ENCODE measurements at places on chromosomes 13 and 19. TPM values are rescaled to one million over a fixed set of nuclear protein-coding genes. Genes with fewer than 3 reads are reported as not detected.

DNA sequence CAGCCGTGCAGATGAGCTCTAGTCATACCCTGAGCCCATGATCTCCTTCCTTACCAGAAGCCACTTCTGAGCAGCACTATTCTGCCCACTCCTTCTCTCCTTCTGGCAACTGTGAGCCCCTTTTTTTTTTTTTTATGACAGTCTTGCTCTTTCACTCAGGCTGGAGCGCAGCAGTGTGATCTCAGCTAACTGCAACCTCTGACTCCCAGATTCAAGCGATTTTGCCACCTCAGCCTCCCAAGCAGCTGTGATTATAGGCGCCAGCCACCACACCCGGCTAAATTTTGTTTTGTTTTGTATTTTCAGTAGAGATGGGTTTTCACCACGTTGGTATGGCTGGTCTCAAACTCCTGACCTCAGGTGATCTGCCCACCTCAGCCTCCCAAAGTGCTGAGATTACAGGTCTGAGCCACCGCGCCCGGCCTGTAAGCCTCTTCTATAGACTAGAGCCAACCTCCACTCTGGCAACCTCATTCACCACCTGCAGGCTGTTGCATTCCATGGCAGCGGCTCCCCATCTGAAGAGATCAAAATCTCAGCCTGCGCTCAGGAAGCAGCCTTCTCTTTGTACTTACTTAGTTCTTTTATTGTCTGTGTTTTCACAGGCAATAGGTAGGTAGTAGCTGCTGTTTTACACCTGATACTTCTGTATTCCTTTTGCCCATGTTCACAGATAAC, 34.8 kb upstream of the NDFIP2 start:
- ATAC-seq = no peak

Gene CBY2
- total RNA-seq = not detected

DNA sequence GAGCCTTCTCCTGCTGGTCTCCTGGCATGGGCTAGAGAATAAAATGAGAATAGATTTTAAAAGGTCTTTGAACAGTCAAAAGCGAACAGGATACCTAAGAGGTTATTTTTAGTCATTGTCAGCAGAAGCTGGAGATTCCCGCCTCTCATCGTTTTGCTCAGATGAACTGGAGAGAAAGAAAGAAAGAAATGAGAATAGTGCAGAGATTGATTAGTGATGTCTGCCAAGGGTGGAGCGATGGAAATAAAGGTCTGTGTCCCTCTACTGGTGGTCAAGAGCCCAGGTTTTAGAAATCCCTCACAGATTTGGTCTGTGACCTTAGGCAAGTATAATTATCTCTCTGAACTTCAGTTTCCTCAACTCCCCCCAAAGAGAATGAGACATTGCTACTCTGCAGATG, 5.3 kb downstream of the NCAN start:
- no peak for ATAC-seq

GRCh38 chr13:41823476-41823875, 137.4 kb downstream of the VWA8 start:
- ATAC-seq = no peak

DNA sequence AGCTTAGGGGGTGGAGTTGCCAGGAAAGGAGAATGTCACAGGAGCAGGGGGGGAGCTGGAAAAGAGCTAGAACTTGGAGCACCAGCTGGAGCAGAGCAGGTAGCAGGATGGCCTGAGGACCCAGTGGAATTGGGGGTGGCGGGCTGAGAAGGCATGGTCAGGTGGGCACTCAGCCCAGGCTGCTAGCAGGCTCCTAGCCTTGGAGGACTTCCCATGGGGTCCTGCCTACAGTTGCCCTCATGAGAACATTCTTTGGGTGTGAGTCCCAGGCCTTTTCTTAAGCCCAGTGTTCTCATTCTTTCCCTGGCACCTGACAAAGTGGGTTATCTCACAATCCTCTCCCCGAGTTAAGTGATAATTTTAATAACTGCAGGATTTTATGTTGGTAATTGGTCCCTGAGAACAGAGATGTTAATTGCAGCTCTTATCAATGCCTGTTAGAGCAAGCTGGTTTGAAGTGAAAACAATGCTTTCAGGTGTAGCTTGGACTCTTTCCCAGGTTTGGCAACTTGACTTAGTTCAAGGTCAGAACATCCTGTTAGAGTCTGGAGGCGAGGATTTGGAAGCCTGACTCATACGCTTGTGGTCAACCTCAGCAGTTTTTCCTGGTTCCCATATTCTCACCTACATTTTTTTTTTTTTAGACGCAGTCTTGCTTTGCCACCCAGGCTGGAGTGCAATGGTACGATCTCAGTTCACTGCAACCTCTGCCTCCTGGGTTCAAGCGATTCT, 18.1 kb upstream of the OLFM4 start:
- ATAC-seq = no peak

- no peak for ATAC-seq
Measured at GRCh38 chr13:40336228-40337221, 329.9 kb downstream of the FOXO1 start.

Gene CYP4F12
- 0.81 TPM for total RNA-seq

DNA sequence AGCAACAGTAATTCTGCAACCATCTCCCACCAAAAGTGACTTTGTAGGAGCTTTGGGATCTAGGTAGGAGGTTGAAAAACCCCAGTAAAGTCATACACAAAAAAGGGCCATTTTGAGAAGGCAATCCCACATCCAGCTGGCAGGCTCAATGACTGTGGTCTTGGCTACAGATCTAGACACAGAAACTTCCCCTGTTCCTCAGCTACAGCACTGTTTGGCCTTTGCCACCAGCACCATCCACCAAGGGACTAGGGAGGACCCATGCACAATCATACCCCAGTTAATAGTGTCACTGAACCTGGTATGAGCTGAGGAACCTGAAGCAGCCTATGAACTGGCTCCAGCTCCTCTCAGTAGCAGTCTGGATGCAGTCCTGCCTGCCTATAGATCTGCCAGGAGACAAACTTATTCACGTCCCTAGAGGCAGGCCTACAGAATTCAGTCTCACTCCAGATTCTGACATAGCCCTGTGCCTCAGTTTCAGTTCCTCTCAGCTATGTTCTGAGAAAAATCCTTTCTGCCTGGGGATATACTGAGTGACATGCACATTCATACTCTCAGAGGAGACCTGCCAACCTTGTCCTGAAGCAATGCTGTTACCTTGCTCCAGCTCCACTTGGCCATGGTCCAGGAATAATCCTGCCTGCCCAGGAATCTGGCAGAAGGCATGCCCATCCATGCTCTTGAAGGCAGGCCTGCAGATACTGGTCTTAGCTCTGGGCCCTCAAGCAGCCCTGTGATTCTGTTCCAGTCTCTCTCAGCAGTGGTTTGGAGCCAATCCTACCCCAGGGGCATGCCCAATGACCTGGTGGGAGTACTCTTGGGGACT, 2048.3 kb upstream of the PCDH20 start:
- no peak for ATAC-seq

Gene PRR12
- 3.1 TPM for total RNA-seq

GRCh38 chr19:48627865-48628314, 8.6 kb downstream of the SPHK2 start:
- no peak for ATAC-seq

GRCh38 chr13:24858953-24859352, 95.0 kb downstream of the RNF17 start:
- ATAC-seq = no peak

DNA sequence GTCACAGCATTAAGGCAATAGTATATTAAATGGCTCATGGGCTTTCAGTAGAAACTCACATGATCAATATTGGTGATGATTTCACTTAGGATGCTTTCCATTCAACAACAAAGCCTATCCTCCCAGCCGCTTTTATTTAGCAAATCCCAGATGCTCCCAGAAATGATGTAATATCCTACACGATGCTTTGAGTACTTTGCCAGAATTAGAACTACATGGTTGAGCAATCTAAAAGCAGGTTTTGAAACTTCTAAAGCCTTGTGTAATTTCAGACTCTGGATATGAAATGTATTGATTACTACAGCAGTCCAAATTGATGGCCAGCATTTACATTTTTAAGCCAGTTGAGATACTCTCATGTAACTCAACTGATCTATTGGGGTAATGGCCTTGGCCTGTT, 13.6 kb downstream of the DLEU7 start:
- peak; percentile 72 for ATAC-seq

DNA sequence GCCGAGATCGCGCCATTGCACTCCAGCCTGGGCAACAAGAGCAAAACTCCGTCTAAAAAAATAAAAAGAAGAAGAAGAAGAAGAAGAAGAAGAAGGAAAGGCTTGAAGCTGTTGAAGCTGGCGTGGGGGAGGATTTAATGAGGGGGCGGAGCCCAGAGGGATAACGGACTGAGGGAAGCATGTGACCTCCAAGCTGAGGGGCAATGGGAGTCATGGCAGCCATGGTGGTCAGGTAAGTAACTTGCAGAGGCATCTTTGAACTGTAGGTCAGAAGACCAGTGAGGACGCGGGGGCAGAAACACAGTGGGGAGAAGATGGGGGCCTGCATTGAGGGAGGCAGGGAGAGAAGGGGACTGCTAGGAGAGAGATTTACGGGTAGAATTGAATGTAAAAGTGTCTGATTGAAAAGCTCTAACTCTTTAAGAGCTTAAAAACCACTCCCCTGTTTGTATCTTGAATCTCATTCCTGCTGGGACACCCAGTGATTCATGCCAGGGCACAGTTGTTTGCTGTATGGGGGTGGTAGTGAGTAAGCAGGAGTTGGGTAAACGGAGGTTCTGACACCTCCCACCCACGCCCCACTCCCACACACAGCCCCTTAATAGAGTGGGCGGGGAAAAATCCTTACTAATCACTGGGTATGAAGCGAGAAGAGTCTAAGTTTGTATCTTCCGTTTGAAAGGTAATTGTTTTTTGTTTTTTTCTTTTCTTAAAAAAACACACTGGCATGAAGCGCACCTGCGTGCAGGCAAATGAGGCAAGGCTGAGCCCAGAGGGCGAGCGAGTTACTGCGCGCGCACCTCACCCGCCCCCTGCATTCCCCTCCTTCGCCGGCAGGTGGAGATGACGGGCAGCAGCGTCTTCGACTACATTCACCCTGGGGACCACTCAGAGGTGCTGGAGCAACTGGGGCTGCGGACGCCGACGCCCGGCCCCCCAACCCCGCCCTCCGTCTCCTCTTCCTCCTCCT, 13.0 kb downstream of the TMEM160 start:
- ATAC-seq = peak; percentile 85

DNA sequence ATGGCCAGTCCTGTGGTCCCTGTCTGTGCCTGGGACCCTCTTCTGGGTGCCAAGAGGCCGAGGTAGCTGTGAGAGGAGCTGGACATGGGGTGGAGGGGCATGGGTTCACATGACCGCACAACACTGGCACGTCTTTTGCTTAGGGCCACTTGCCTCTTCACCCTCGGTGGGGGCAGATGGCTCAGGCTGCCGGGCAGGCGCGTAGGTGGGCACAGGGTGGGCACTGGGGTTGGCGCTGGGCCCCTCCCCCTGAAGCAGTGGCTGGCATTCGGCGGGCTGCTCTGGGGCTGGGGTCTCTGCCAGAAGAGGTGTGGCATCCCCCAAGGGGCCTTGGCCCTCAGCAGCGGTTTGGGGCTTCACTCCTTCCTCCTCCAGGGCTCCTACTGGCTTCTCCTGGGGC, 8.4 kb downstream of the PALM3 start:
- ATAC-seq = no peak

Gene LRG1
- 0.49 TPM for total RNA-seq

Measured in motor neuron (in vitro differentiated cells).